ENCODE measurements at places on chromosomes 6 and 20.

GRCh38 chr20:43744151-43744611 lies 17.4 kb upstream of the GTSF1L start:
- no peak for DNase-seq

DNA sequence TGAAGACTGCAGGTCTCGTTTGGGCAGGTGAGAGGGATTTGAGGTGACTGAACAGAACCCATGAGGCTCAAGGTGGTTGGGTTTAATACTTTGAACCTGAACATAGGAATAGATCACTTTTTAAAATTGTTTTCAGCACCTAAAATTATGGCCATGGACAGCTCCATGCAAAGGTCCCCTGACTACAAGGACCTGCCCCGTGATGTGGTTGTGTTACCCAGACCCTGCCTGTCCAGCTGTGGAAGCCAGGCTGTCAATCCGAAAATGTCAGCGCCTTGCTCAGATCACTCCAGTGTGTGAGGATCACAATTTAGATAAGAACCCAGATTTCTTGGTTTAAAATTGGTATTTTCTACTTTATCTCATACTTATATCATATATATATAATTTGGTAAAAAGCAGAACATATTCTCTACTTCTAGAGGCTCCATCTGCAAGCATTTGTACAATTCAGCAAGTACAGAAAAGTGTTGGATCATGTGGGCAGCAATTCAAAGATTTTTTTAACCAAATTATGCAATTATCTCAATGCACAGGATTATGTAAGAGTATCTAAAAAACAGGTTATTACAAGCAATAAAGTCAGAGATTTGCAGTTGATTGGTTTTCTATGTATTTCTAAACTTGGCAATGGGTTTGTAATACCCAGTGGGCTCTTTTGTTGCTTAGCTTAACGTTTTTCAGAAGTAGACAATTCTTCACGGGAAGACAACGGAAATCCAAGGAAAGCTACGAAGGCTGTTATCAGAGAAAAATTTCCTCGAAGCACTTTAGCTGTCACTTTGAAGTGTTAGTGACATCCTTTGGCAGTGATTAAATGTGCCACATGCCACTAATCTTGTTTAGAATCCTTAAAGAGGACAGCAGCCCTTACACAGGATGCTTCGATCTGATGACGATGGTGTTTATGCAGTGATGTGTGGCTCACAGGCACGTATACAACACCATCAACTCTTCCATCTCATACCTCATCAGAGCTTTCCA lies 24.1 kb upstream of the RPS6KA2 start:
- DNase-seq: no peak

DNA sequence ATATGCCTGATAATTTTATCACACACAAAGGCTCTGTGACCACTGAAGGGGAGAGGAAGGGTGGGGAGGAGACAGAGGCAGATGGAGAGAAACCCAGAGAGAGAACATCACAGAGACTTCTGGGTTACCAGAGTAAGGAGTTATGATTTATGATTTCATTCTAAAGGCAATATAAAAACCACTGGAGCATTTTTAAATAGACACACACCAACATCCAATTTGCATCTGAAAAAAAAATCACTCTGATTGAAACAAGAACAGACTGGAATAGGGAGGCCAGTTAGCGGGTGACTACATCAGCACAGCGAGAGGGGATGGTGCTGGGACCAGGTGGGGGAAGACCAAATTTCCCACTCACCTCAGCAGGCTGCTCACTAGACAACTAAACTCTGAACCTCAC lies 104.8 kb downstream of the AGPAT4 start:
- no peak for DNase-seq

DNA sequence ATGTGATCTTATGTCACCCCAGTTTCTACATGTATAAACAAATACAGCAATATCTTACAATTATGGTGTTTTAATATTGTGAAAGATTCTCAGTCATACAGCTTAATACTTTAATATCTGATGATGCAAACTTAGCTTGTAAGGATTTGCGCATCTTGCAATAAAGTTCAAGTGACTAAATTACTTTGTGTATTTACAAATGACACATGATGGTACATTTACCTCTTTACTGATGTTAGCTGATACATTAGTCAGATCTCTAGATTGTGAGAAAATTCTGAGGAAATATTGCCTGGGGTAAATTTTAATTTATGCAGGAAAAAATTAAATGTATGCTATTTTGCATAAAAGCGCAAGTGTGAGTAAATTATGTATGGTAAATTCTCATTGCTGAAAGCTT lies 418.8 kb upstream of the MMS22L start:
- DNase-seq: no peak

DNA sequence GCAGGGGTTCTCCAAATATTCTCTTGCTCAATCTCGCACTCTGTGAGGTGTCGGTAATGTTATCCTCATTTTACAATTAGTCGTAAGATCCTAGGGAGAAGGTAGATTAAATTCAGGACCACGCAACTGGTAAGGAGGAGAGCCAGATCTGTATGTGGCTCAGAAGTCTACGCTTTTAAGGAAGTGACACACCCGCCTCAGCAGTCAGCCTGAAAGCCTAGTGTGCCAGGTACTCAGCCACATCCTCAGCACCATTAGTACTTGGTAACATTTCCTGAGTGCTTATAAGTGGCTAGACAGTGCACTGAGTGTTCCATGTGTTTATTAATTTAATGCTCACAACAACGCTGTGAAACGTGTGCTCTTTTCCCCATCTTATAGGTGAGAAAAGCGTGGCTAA lies 63.7 kb downstream of the DHX35 start:
- no peak for DNase-seq

DNA sequence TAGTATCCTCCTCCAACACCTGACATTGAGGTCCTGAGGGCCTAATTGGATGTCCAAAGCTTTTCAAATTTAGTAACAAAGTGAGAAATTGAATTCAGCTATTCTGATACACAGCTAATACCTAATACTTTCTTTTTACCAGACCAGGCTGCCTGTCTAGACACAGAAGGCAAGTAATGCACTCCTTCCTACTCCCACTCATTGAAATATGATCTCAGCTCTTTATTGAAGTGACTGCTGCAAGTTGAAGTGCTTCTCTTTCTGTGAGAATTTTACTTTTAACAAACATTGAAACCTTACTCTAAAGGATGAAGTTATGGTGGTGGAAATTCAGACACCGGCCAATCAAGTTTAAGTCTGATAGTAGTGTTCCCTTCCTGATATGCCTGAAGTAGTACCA lies 90.8 kb upstream of the OGFRL1 start:
- peak; percentile 47 for DNase-seq

- no peak for DNase-seq
Observed at GRCh38 chr6:43954311-43955131, 172.7 kb downstream of the MRPL14 start.

DNA sequence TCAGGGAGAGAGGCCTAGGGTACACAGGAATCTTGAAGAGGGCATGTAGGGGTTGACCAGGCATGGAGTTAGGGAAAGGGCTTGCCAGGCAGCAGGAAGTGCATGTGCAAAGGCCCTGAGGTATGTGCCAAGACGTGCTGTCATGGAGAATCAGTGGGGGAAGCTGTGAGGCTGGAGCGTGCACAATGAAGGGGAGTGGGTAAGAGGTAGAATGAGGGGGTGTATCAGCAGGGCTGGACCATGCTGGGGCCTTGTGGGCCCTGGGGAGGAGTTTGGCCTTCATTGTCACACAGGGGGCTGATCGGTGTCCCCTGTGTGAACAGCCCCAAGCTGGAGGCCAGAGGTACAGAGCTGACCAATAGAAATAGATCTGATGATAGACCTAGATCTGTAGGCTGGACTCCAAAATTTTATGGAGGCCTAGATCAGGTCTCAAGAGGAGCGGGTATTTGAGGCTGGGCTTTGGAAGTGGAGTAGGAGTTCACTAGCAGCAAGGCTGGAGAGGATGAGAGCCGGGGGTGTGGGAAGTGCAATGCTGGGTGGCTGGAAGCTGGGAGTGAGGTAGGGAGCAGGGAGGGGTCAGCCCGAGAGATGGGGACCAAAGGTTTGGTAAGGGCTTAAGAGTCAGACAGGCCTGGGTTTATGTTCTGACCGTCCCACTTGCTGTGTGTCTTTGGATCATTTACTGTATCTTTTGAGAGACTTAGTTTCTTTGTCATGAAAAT lies 3.0 kb downstream of the SRC start:
- no peak for DNase-seq

DNA sequence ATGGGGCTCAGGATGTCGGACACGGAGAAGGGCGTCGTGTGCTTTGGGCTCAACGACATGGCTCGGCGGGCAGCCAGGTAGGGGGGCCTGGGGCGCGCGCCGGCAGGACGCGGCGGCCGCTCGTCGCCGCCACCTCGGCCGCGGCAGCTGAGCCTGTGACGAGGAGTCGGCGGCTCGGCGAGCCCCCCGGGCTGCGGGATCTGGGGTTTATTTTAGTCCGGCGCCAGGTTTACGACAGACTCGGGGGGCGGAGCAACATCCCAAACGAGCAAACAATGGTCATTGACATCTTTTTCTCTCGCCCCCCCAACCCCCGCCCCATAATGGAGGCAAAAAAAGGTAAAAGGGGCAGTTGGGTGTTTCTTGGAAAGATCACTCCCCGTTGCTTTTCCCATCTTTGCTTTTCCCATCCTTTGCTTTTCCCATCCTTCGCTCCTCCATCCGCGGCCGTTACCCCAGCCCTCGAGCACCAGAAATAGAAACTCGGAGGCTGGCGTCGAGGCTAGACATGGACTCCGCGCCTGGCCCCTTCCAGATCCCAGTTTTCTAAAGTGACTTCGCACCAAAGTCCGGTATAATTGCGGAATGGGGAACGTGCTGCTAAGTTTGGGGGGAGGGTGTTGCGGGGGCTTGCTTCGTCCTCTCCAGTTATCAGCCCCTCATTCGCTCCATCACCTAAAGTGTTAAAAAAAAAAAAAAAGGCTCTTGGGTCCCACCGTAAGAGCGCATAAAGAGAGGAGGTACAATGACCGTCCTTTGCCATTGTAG lies at the start of gene NKX2-4:
Gene NKX2-4 (minus strand): TSS at position 186 of the 768 bp plus-strand sequence. CDS start 127 bp downstream, at position 59.
- no peak for DNase-seq

DNA sequence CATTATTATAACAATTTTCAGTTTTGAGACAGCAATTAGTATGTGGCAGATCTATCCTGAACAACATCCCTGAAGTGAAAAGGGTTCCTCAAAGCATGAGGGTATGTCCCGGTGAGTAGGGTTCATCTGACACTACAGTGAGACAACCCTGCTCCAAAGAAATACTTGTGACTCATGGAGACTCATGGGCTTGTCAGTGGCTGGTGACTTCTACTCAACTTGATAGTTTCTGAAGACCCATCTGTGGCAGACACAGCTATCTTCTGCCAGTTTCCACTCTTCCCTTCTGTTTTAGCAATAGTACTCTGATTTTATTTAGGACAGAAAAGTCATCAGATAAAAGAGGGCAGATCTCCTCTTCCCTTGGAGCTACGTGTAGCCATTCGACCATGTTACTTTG lies 41.4 kb downstream of the MAP3K7 start:
- no peak for DNase-seq

- no peak for DNase-seq
Observed at GRCh38 chr6:101830501-101831031, 437.1 kb downstream of the GRIK2 start.

- no peak for DNase-seq
Observed at GRCh38 chr6:22325481-22325880, 28.6 kb upstream of the PRL start.

DNA sequence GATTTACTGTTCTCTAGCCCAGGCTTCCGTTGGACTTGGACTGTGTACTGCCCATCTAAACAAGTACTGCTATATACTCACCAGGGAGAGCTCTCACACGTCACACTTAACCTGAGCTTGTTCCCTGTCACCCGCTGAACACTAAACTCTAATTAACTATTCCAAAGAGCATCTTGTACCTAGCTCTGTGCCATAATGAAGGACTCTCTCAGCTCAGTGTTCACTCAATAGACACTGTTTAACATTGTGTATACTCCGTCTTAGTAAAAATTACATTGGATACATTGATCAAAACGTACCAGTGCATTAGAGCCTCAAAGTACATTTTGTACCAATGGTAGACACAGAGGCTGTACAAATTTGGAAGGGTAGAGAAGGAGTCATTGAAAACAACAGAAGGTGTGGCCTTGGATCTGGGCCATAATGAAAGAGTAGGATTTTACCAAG lies 55.4 kb upstream of the EPHA7 start:
- no peak for DNase-seq

DNA sequence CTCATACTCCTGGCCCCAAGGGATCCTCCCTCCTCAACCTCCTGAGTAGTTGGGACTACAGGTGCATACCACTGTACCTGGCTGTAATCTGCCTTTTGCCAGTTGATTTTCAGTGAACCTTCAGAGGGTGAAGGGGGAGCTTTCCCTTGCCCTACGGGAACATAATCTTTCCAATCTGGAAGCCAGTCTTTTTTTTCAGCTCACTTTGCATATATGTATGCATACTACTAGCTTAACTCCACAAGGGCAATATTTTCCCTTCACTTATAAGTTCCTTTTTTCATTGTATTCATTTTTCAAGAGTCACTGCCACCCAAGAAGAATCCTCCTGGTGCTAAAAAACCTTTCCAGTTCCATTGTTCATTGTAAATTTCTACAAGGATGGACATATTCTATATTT lies 53.4 kb upstream of the GCM1 start:
- DNase-seq: no peak

- DNase-seq: no peak
Observed at GRCh38 chr6:26025047-26025893, 62.0 kb upstream of the HFE start.

- DNase-seq: no peak
Observed at GRCh38 chr6:102223942-102224341, 830.4 kb downstream of the GRIK2 start.

- DNase-seq: no peak
Observed at GRCh38 chr6:47938405-47938804, 156.6 kb downstream of the OPN5 start.

DNA sequence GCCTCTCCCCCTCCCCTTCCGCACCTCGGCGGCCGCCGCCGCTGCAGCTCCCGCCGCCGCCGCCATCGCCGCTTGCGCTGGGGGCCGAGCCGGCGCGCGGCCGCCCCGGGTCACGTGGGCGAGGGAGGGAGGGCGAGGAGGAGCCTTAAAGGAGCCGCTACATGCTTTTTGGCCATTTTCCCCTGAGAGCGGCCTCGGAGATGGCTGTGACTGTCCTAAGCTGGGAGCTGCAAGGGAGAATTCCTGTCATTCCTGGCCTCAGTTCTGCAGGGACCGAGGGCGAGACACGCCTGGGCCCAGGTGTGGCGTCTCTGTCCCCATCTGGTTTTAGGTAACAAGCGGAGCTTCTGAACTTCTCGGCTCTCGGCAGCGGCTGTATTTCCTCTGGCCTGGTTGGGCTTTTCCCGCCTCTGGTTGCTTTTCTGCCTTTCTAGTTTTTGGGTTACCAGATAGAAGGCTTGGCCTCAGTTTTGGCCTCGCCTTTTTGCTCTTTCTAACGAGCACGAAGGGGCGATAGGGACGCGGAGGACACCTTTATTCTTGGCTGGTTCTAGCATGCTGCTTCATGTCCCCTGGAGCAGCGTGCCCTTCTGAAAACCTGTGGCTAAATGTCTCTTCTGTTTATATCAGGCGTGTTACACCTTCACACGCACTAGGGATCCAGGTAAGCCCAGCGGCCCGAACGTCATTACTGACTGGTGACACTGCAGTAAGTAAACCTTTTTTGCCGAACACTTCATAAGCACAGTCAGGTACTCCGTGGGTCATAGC lies at the start of gene EHMT2:
Gene EHMT2 (minus strand): TSS at position 87 of the 771 bp plus-strand sequence. CDS start 21 bp downstream, at position 66.
- DNase-seq: peak; percentile 79

GRCh38 chr6:40346246-40346645 lies 240.9 kb downstream of the LRFN2 start:
- DNase-seq: no peak

GRCh38 chr6:132060591-132060990 lies 109.4 kb upstream of the CCN2 start:
- DNase-seq: no peak

- DNase-seq: no peak
Observed at GRCh38 chr6:134172706-134173365, 120.4 kb upstream of the SLC2A12 start.

Measured in left renal cortex interstitium (tissue), 4 donors.